ENCODE measurements at places on chromosomes 2 and 18. TPM values are rescaled to one million over a fixed set of nuclear protein-coding genes. Genes with fewer than 3 reads are reported as not detected.

The FBLN7 gene
- total RNA-seq, result 1.3 TPM

The C1QL2 gene
- total RNA-seq, result not detected

DNA sequence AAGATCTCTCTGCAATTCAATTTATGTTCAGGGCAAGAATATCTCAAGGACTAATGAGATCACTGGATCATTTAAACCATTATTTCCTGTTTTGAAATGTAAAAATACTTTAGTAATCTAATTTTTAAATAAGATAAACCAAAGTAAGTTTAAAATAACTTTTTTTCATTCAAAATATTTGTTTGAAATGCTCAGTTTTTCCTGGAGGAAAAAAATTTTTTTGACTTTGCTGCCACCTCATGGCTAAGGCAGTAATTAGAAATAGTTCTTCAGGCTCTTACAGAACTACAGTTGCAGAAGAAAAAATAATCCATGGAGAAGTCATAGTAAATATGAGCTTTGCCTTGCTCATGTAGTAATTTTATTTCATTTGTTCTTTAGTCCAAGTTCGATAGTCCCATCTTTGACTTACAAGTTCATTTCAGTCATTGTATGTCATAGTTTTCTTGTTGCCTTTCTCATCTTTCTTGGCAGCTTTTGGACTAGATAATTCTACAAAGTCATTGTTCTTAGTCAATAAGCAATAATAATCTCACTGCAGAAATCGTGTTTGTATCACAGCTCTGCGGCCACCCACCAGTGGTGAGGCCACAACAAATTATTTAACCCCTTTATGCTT lies 127.4 kb downstream of the DPP4 start:
- ATAC-seq, result no peak

DNA sequence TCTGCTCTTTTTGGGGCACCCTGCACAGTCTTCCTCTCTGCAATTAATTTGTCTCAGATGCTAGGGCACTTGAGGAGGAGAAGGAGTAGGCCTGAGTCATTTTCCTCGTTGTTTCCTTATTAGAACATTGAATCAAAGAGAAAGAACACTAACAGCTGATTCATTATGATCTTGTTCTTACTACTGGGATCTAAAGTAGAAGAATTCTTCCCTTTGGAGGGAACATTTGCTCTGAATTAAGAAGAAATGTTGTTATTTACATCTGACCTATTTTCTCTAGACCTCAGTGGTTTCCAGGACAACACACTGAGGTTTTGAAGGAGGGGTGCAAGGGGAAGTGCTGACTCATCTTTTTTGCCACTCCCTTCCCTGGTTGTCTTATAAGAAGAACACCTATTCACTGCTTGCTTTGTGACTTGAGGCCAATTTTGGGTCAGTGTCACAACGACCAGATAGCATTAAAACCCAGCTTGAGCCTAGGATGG lies 24.3 kb upstream of the STAT1 start:
- ATAC-seq, result no peak

DNA sequence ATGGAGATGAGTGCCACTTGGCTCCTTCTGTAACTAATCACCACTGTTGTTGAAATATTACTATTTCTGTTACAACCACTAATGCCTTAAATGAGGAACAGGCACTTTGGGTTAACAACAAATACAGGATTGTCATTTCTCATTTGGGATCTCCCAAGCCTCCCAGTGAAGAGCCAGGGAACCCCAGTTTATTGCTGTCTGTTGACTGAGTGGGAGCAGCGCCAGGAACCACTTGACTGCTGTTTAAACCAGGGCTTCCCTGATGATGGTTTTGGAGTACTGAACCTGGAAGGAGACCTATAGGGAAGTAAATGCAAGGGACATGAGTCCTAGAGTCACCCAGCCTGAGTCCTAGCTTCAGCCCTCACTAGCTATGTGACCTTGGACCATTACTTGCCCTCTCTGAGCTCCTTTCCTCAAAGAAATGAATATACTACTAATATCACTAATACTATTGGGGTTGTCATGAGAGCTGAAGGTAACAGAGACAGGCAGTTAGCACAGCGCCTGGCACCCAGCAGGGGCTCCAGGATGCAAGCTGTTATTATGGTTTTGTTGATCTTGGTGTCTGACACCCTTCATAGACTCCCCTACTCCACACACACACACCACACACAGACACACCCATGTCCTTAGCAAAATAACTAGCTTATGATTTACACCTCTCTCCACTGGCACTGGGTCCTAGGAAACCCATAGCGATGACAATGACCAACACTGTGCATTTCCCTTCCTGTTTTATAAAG lies 104.2 kb upstream of the FZD7 start:
- ATAC-seq, result no peak

GRCh38 chr2:127661072-127661649 lies 14.2 kb downstream of the LIMS2 start:
- ATAC-seq, result peak; percentile 10

GRCh38 chr18:76621782-76622495 lies 126.9 kb upstream of the ZNF516 start:
- ATAC-seq, result no peak

GRCh38 chr2:133458280-133458679 lies 110.0 kb downstream of the NCKAP5 start:
- ATAC-seq, result no peak
